ENCODE measurements at places on chromosomes 13 and 19.

DNA sequence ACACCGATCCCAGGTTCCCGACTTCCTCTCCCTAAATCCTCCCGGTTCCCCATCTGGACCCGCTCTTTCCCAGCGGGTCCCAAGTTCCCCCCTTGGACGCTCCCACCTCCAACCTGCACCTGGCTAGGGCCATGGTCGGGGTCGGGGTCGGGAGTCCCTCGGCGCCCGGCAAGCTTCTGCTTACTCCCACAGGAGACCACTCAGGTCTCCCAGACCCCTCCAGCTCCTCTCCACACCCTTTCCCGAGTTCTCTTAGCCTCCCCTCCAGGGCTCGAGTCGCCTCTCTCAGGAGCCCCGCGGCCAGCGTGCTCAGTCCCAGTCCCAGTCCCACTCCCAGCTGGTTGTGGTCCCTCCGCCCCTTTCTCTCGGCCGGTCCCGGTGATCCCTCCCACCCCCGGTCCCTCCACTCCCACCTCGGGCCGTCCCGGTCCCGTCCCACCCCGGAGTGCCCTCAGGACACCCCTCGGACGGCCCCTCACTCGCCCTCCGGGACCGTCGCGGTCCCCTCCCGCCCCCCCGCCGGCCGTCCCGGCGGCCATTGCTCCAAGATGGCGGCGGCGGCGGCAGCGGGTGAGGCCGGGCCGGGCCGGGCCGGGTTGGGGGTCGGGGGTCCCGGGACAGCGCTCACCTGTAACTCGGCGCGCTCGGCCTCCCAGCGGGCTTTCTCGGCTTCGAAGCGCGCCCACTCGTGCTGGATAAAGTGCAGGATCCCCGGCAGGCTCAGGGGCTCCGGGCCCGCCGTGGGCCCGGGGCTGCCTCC is at the start of gene FKRP:
FKRP (plus strand) TSS at position 537 of the 760 bp plus-strand sequence. CDS start 9,394 bp downstream, outside the sequence.
- no peak for DNase-seq

DNA sequence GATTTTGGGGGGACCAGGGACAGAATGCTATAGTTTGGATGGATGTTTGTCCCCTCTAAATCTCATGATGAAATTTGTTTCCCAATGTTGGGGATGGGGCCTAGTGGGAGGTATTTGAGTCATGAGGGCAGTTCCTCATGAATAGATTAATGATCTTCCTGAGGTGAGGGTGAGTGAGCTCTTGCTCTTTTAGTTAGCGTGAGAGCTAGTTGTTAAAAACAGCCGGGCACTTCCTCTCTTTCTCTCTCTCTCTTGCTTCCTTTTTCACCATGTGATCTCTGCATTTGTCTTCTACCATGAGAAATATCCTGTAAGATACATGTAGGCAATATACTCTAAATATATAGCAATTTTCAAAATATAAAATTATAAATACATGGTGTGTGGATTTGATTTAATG is 290.8 kb upstream of the PCDH9 start:
- DNase-seq, result no peak

DNA sequence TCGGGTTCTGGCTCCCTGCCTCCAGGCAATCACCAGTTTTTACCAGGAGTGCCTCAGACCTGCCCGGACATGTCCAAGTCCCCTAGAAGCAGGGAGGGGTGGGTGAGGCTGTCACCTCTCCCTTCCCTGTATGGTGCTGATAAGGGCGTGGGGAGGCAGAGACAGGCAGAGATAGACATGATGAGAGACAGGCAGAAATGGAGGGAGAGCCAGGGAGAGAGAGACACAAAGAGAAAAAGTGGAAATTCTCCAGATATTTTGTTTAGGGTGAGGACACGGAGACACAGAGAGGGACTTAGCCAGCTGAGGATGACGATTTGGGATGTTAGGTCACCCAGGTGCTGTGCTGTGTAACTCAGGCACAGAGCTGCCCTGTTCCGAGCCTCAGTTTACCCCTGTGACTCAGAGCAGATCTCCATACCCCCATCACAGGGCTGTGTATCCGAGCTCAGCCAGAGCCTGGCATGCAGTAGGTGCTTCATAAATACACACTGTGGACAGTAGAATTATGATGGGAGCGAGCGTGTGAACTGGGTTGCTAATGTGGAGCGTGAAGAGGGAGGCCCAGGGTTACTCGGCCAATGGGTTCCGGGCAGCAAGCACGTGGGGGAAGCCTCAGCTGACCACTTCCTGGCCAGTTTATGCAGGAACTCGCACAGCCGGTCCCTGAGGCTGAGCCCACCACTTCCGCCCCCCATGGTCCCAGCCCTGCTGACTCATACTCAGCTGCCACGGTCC is 11.9 kb upstream of the GDF15 start:
- peak; percentile 60 for DNase-seq

- no peak for DNase-seq
Measured at GRCh38 chr13:23861310-23861709, 27.9 kb downstream of the MIPEP start.

- no peak for DNase-seq
Measured at GRCh38 chr13:95160112-95160906, 140.9 kb downstream of the ABCC4 start.

DNA sequence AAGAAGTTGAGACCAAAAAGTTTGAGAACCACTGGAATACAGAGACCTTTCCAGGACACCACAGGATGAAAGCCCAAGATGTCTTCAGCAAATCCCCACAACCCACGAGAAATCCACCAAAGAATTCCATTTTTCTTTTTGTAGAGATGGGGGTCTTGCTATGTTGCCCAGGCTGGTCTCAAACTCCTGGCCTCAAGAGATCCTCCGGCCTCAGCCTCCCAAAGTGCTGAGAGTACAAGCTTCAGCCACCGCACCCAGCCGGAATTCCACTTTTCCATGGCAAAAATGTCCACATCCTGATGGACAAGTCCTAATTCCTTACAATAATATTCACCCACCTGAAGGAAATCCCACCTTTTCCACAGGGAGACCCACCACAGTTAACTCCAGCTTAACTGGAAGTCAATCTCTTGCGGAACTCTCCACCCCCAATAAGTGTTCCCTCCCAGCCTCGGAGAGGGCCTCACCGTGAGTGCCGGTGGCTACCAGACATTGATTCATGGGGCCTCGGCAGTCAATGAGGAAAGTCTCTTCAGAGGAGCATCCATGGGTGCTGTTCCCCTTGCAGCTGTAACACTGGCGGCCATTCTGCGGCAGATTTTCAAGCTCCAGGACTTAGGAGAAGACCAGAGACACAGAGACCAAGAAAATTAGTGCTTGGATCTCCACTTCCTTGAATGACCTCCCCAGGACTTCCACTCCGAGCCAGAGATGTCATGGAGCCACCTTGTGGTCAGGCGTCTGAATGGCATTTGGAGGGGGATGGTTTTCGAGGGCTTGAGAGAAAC is 12.3 kb upstream of the CADM4 start:
- peak; percentile 19 for DNase-seq

DNA sequence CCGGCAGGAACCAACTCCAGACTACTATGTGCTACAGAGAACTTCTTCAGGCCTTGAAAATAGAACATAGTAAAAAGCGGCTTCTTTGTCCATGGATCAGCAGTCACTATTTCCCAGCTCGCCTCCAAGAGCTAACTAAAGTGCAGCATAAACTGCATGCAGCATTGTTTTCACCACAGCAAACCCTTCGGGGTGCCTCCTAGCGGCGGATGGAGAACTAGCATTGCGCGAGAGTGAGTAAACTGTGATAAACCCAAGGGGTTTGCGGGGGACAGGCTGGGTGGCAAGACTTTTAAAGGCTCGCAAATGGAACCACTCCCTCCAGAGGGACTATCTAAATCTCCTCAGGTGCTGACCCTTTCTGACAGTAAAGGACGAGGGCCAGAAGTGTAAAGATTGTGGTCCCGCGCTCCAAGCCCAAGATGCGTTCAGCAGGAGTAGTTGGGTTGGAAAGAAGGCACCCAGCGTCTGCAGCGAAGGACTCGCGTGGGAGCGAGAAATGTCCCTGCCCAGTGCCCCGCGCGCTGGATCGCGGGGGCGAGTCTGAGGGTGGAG is 21.5 kb upstream of the SGCG start:
- DNase-seq, result no peak

DNA sequence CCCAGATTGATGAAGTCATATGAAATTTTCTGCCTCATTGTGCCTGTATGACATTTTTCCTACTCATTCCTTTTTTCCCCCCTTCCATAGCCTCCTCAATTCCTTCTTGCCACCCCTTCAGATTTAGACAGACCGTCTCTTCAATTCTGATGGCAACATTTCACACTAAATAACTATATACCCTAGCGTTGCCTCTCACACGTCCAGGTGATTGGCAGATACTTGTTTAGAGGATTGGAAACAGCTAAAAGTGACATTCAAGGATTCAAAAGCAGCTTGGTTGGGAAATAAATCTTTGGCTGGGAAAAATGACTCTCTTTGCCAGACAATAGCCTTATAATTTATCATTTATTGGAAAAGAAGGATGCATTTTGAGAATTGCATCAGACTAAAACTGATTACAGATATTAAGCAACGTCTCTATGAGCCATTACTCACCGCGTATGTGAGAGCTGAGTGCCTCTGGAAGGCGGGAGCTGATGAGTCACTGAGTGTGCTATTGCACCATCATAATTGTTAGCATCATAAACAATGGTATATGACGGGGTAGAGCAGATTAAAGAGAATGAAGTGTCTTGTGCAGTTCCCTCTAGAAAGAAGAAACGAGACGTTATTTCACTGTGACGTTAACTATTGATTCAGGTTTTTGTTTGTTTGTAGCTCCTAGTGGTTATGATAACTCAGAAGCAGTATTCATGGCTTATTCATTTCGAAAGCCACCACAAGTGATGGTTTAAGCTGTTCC is 61.1 kb upstream of the FAM216B start:
- DNase-seq, result no peak

GRCh38 chr19:55193481-55193880 is 13.4 kb upstream of the SYT5 start:
- no peak for DNase-seq

- no peak for DNase-seq
Measured at GRCh38 chr19:14393329-14393728, 12.1 kb downstream of the ADGRE5 start.

DNA sequence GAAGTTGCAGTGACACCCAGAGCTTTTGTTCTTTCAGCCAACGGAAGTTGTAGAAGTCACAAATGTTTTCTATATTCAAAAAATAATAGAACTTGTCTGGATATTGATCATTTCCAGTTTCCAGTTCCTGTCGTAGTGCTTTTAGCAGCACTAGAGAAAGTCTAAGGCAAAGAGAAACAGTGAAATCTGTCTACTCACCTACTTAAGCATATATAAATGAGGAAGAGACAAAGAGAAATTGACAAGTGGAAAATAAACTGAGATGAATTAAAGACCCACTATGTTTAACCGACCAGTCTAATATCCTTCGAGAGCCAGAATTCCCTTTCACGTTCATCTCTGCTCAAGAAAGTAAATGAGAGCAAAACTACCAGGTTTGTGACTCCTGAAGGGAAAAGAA is 36.7 kb downstream of the DACH1 start:
- DNase-seq, result no peak

DNA sequence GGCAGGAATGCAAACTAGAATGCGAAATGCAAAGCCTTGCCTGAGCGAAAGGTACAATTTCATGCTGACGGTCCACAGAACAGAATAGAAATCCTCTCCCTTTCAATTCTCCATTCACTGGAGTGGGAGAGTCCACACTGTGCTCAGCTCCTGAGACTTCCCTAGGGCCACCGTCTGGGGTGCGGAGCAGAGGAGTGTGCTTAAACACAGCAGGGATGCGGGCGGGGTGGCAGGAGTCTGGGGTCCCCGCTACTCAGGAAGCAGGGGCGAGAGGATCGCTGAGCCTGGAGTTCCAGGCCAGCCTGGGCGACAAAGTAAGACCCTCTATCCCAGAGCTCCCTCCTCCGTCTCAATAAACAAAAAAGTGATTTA is 552 bp upstream of the ZNF816 start:
- peak; percentile 6 for DNase-seq

GRCh38 chr13:41774605-41775218 is 186.2 kb downstream of the VWA8 start:
- DNase-seq, result no peak

- DNase-seq, result peak; percentile 65
Measured at GRCh38 chr19:1133471-1133929, 29.7 kb downstream of the GPX4 start.

DNA sequence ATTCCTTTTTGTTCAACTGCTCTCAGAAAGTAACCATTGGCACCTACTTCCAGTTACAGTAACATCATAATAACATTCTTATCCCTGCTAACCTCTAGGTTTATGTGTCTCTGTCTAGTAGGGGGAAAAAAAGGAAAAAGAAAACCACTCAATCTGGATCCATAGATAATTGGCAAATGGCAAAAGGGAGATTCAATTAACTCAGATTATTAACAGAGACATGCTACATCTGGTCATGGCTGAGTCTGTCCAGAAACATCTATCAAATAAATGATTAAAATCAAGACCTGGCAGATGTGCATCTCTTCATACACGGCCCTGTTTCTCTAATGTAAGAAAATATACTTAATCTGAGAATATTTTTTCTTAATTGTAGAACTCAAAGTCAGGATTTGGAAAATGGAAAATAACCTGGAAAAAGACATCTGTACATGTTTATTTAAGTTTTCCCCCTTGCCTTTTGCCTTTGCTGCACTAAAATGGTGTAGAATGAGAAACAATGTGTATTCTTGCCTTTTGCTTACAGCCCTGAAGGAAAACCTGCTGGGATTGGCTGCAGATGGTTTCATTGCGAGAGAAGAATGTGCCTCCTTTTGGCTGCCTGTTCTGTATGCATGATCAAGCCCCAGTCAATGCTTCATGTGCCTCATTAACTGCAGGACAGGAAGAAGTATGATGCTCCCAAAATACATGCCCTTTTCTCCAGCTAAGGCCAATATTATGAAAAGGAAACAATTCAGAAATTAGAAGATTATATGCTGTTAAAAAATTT is 921.6 kb upstream of the PCDH20 start:
- no peak for DNase-seq

- DNase-seq, result no peak
Measured at GRCh38 chr13:44899967-44900366, 89.3 kb downstream of the NUFIP1 start.

GRCh38 chr13:27161980-27162379 is 9.6 kb downstream of the USP12 start:
- no peak for DNase-seq

DNA sequence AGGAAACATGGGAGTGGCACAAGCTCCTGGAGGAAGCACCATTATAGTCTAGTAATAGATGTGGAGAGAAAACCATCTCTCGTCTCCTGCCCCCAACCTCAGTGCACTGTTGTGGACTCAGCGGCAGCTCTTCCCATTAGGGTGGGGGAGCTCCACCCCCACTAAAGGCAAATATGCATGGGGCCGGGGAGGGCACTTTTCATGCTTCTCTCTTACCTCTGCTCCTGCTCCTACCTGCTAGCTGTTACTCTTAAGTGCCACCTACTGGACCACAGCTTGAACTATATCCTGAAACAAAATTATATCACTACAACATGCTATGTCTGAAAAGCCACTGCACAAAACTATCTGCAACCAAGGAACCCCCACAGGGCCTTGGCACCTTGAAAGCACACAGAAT is 112.6 kb upstream of the DACH1 start:
- no peak for DNase-seq

- DNase-seq, result no peak
Measured at GRCh38 chr13:44024167-44024845, 144.6 kb downstream of the LACC1 start.

DNA sequence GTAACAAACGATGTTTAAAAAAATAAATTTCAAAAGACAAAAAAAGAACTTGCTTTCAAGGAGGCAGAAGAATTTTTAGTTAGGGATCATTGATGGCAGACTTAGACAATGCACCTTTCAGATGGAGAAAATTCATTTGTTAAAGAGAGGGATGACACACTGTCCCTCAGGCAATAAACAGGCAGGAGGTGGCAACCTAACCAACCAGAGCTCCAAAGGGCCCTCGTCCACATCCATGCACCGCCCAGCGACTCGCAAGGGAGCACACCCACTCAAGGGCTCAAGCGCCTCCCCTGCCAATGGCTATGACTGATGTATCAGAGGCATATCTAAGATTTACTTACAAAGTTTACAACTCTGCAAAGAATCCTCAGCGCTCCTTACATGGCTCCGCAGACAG is 81.9 kb downstream of the TUBGCP3 start:
- no peak for DNase-seq
